ENCODE measurements at places on chromosomes 12 and 14.

DNA sequence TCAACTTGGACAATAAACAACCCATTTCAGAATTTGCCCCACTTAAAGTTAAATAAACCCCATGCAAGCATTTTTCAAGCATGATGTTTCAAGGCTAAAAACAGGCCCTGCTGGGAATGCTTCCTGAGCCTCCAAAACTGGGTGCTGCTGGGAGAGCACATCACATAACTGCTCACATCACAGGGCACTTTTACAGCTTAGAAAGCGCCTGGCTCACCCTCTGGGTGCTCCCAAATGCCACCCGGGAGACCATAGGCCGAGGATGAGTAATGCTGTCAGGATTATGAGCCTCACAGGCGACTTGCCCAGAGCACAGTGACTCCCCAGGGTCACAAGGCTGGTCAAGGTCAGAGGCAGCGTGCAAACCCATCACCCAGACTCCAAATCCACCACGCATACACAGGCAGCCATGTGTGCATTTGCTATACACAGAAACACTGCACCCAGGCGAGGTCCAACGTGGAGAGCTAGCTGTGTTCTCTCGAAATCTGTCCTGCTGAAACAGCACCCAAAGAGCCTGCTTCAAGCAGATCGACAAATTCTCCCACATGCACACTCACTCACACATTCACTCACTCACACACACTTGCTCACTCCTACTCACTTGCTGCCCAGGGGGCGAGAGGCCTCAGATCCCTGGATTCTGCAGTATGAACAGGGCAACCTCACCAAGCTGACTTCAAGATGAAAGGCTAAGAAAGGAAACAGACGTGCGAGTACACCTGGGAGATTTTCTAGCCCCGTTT, 58.7 kb downstream of the ITPK1 start:
- DNase-seq: no peak

GRCh38 chr12:11980115-11980514, 90.6 kb upstream of the BCL2L14 start:
- DNase-seq: no peak

- no peak for DNase-seq
Observed at GRCh38 chr14:94612580-94613554, 676 bp downstream of the SERPINA3 start.

DNA sequence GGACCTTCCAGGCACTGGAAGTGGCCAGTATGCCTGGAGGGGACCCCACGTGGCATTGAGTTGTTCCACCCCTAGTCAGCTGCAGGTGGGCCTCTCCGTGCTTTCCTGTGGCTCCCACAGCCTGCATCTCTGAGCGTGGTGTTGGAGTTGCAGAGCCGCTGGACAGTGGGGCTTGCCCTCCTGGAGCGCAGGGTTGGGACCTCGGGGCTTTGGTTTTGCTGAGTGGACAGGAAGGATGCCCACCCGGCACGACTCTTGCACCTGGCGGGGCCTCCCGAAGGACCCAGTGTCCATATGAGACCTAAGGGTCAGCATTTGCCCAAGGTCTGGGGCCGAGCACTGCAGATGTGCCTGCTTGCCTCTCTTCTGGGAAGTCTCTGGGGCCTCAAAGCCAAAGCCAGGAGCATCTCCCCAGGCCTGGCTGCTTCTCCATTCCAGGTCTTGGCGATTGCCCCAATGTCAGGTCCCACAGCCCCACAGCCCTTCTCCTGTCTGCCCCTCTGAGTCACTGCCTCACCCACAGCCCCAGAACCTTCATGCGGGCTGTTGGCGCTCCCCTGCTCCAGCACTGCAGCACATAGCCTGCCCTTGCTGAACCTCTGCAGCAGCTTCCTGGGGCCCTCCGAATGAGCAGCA, 1.5 kb downstream of the PACS2 start:
- DNase-seq: no peak

GRCh38 chr12:54602661-54603060, 14.2 kb upstream of the PPP1R1A start:
- DNase-seq: no peak

Measured in fibroblast of skin of abdomen (primary cell).